ENCODE measurements at places on chromosomes 3 and 15.

GRCh38 chr15:42165106-42165505 lies 8.7 kb upstream of the PLA2G4F start:
- no peak for DNase-seq

DNA sequence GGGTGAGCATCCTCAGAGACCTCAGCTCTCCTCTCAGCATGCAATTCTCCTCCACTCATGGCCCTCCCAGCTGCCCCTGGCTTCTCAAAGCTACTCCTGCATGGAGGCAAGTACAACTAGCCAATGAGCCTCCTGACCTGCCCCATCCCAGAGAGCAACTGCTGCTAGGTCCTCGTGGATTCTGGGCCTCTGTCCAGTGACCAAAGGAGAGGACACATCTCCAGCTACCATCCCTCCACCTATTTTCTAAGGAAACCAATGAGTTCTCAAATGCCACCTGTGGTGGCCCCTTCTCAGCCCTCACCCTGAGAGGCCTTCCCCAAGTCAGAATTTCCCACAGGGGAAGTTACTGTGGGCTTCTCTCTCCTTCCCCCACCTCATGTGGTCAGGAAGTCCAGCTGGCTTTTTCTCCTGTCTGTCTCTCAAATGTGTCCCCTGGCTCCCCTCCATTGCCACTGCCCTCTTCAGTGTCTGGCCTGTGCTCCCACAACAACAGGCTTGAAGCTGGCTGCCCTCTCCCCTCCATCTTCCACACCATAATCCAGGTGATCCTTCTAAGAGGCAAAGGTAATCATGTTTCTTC lies 43.0 kb downstream of the LIPC start:
- no peak for DNase-seq

DNA sequence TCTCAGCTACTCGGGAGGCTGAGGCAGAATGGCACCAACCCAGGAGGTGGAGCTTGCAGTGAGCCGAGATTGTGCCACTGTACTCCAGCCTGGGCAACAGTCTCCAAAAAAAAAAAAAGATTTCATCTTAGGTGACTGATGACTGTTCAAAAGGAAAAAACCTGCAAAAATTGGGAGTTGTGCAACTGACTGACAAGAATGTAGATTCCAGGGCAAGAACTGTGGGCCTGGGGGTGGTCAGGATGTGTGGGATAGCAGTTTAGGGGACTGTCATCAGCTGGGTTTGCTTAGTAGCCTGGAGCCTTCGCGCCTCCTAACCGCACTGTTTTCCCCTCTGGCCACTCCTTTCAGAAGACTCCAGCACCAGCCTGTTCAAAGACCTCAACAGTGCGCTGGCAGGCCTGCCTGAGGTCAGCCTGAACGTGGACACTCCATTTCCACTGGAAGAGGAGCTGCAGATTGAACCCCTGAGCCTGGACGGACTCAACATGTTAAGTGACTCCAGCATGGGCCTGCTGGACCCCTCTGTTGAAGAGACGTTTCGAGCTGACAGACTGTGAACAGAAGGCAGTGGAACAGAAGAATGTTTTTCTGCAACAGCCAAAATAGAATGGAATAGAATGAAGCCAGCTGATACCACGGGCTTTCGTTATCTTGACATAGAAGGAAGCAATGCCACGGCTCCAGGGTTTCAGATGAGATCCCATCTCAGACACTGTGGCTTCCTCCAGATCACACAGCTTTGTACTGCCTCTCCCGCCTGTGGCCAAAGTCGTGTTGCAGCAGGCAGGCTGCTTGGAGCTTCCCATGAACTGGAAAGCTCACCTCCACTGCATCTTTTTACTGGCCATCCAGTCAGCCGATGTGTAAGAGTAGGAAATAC lies 75.3 kb upstream of the BLM start:
- no peak for DNase-seq

- no peak for DNase-seq
Observed at GRCh38 chr15:79003301-79003700, 58.5 kb upstream of the CTSH start.

GRCh38 chr15:78077053-78077870 lies at the start of gene TBC1D2B:
TSS of gene TBC1D2B (minus strand) at chr15:78077711. CDS start at chr15:78077652, 59 bp downstream.
- DNase-seq: peak; percentile 54

DNA sequence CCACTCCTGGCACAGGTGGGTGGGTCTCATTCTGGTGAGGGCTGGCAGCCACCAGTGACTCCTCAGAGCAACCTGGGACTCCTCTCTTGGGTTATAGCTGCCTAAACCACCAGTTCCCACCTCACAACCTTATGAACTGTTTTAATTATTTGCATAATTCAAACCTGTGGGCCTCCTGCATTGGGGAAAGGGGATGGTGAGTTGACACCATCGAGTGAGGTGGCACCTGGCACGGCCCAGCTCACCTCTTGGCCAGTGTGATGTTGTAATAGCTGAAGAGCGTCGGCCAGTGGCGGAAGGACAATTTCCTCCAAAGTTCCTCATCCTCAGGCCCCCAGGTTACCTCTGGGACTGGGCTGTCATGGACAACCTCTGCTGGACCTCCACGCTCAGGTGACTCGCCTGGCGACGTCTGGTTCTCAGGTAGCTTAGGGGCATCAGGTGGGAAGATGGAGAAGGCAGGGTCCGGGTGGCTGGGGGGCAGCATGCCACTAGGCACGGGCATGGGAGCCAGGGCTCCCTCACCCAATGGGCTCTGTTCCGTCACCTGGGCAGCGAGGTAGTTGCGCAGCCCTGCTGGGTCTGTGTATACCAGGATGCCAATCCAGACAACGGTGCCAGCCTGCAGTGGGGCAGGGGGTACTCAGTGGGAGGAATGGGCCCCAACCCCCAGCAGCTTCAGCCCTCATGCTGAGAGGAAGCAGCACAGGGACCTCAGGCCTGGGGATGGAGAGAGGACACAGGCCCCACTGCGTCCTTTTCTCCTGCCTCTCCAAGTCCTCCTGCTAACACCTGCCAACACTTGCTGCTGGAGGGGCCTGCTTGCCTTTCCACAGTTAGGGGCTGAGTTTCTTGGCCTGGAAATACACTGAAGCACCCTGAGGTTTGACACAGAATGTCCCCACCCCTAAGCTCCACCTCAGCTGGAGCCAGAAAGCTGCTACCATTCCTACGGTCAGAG lies 38.5 kb downstream of the PTPN23 start:
- no peak for DNase-seq

DNA sequence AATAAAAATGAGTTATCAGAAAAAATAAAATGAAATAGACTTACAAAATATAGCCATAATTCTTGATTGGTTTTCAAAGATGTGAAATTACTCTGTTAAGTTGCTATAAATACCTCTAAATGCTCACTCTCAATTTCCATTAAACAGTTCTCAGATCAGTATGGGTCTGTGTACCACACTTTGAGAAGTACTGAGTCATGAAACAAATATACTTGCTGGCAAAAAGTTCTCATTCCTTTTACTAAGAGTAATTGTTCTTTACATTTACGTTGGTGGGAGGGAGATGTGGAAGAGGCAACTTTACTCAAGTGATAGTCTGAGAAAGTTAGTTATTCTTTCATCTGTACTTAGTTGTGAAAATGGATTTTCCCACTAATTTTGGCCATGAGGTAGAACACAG lies 96.3 kb downstream of the ZNF385D start:
- DNase-seq: no peak

- DNase-seq: no peak
Observed at GRCh38 chr3:66463054-66463631, 37.7 kb downstream of the LRIG1 start.

DNA sequence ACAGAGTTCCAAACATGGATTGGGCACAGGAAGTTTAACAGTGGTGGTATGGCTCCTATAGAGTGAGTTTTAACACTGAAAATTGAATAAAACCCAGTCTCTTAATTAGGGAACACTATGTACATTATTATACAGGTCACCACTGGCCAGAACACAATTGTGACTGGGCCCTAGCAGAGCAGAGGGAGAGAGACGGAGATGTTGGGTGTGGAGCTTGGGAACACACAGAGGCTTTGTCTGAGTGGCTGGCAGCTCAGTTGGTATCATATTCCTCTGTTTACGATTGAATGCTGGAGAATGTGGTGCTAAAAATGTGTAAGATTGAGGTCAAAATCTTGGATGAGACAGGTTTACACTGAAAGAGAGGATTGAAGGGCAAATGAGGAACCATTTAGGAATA lies 6.8 kb upstream of the MOBP start:
- no peak for DNase-seq

DNA sequence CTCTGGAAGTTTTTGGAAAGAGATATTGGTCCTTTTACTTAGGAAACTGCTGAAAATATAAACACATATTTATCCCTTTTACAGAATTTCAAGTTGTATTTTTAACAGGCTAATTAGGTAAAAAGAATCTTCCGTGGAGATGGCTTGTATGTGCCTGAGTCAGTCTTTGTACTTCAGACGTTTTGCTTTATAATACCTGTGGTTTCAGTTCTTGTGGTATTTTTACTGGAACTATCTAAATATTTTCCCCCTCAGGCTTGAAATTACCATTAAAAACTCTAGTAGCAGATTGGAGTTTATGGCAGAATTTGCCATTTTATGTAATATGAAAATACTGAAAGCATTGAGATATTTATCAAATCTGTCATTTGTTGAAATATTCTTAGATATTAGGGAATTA lies 151.6 kb upstream of the CGNL1 start:
- no peak for DNase-seq

- DNase-seq: peak; percentile 60
Observed at GRCh38 chr3:194137506-194138474, 1.8 kb downstream of the HES1 start.

DNA sequence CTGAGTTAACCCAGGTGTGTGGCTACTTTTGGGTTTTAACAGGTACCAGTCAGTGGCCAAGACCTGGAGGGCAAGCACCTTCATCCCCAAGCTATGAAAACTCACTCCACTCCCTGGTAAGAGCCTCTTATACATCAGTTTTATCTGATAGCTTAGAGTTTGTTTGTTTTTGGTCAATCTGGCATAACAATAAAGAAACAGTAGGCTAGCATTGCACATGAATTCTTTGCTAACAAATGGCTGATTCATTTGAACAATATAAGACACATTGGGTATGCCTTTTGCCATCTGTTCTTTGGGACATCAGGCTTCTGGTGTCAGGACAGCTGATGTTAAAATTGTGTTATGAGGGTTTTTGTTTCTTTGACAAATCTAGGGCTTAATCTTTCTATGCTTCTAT lies 125.0 kb upstream of the CGNL1 start:
- DNase-seq: no peak

DNA sequence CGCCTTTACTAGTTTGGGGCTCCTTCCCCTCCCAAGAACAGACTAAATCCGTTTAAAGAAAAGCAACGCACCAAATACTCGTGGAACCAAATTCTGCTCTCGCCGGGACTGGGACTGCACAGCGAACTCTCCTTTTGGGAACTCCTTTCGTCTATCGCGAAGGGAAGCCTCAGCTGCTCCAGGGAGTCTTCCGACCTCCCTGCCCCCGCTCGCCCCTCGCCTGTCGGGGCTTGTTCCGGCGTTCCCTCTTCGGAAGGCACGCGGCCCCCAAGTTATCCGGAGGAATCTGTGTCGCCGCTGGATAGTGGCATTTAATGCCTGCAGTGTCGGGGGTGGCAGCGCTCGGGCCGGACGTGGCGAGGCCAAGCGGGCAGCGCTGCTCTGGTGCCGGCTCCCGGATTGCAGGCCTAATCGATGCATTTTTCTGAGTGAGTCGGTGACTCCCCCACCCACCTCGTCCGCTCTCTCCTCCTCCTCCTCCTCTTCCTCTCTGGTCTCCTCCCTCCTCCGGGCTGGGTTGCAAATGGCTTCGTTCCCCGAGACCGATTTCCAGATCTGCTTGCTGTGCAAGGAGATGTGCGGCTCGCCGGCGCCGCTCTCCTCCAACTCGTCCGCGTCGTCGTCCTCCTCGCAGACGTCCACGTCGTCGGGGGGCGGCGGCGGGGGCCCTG lies at the start of gene TRIM71:
Gene TRIM71 (plus strand): TSS at position 440 of the 671 bp plus-strand sequence. CDS start 84 bp downstream, at position 524.
- peak; percentile 67 for DNase-seq

DNA sequence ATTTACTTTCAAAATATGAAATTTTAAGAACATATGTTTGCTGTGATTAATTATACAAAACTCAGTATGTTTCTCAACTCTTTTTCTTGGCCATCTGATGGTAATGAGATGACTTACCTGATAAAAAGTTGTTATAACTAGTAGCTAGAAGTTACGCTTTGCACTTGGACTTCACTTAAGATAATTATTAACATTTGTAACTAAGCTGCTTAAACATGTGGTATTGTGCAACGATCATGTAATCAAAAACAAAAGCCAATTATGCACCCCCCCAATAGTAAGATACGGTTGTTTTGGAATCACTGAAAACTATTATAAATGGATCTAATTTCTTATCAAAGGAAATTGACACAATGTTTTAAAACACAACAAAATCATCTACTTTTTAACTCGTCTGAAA lies 342.9 kb downstream of the CNTN3 start:
- DNase-seq: no peak

DNA sequence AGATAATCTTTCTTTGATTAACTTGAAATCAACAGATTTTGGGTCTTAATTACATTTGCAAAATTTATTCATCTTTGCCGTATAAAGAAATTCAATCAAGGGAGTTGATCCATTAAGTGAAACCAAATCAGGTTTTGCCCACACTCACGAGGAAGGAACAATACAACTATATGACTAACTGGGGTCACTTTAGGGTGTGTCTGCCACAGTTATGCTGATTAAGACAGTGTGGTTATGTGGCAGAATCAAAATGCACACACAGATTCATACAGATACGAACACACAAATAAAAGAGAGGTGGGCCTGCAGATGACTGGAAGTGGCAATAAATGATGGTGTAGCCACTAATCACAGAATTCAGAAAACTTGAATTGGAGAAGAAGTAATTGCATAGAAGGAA lies 543.5 kb downstream of the GABRG3 start:
- DNase-seq: no peak

- peak; percentile 60 for DNase-seq
Observed at GRCh38 chr3:134299185-134299887, 48.7 kb upstream of the RYK start.

GRCh38 chr15:100928632-100929280 lies 9.6 kb downstream of the LRRK1 start:
- DNase-seq: no peak

DNA sequence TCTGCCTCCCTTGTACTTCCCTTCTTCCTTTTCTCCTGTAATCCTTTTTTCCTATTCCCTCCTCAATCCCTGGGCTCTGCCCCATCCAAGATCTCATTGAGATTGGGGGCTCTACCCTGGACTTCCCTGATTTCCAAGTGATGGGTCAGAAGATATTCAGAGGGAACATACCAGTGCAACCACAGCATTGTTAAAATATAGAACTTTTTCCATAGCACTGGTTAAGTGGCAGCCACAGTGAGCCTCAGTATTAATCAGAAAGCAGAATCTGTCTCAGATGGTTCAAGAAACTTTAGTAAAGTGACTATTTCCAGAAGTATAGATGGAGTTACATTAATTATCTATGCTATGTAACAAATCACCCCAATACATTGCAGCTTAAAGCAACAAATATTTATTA lies 18.7 kb upstream of the SCN10A start:
- DNase-seq: no peak

GRCh38 chr15:57921371-57921770 lies 144.1 kb downstream of the ALDH1A2 start:
- no peak for DNase-seq

- DNase-seq: no peak
Observed at GRCh38 chr15:88512601-88513000, 33.9 kb downstream of the DET1 start.

- no peak for DNase-seq
Observed at GRCh38 chr3:47259114-47259513, 23.5 kb downstream of the KIF9 start.
